CD4-positive, alpha-beta T cell (primary cell): ENCODE measurements at places on chromosomes 6 and 20.
A peak's percentile ranks its signal among the peaks of the same experiment; 100 is the strongest.

DNA sequence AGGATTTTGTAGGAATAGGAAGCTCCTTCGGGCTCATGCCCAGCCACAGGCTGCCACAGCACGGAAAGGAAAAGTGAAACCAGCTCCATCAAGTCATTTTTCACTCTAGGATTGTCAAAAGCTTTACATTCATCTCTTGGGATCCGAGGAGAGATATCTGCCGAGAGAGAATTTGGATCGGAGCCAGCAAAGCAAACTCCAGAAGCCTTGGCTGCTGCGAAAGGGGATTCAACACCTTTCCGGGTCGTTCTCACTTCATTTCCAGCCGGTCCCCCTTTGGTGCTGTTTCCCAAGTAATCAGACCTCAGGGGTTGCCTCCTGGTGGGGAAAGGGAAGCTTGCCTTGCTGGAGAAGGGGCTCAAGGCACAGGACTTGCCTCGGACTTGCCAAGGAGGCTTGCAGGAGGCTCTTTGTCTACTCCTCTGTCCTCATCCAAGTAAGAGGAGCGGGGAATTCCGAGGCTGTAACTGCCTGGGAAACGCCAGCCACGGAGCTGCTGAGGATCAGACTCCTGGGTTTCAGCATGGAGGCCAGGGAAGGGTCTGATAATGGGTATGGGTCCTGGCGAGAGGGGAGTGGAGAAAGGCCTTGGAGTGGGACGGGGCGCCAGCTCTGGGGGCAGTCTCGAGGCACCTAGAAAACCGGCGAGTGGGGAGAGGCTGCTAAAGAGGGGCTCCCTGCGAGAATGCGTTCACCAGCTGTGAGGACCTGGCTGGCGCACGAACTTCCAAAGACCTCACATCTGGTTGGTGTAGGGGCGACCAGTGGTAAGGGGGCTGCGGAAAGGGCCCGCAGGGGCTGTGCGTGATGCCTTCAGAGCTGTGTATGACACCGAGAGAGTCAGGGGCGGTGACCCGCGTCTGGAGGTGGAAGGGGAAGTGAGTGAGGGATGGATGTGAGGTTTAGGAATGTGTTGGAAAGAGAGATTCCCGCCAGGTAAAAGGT, 702 bp downstream of the ETV7 start:
- H3K4me1 ChIP-seq, result peaks cover 25% of the 10 kb centered on the region
- DNase-seq, result no peak
- H3K4me3 ChIP-seq, result peak overlapping the region; percentile 87
- peaks cover 8% of the 10 kb centered on the region for H3K27me3 ChIP-seq

DNA sequence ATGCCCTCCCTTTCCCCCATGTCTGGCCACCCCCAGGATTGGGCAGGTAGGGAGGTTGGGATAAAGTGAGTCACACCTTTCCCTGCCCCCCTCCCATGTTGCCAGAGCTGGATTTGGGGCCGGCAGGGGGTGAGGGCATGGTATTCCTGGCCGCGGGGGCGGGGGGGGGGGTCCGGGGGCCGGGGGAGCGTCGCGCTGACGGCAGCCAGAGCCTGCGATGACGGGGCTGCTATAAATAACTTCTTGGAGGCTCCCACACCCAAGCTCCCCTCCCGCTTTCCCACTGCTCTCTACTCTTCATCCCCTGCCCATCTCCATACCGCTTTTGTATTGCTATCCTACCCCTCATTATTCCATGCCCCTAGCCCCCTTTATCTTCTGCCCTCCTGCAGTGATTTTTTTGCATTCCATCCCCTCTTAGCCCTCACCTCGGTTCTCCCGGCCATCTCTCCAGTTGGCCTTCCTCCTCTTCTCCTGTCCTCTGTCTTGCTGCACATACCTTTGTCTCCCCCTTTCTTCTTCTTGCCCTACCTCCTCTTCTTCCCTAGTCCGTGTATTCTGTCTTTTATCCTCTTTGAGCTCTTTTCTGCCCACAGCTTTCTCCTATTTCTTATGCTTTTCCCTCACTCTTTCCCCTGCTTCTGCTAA, 13.8 kb downstream of the SYNGAP1 start:
- no peaks in the 10 kb centered on the region for H3K27me3 ChIP-seq
- DNase-seq, result no peak
- H3K4me3 ChIP-seq, result no peak overlapping the region
- H3K27ac ChIP-seq, result no peak overlapping the region
- H3K36me3 ChIP-seq, result peaks cover 42% of the 10 kb centered on the region

DNA sequence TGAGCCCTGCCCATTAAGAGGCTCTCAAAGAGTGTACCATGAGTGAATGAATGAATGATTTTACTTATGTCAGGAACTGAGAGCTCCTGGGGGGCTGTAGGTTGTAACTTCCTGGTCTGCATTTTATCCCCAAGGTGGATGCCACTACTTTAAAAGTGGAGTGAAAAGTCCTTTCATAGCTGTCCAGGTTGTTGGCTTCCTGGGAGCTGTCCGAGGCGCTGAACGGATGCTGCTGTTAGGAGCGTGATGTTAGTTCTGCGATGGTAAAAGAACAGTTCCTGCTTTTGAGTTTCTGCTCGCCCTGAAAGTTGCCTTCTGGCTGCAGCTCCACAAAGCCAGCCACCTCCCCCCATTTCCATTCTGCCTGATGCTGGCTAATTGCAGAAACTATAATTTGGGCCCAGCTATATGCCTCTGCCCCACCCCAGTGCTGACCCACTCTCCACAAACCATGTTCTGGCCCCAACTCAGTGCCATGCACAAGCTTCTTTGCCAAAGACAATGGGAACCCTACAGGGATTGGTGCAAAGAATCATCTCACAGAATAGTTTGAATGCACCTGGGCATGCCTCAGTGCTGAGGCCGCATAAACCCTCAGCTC, 330.9 kb upstream of the CDH4 start:
- no peaks in the 10 kb centered on the region for H3K27me3 ChIP-seq
- no peak for DNase-seq
- no peak overlapping the region for H3K4me3 ChIP-seq
- no peak overlapping the region for H3K27ac ChIP-seq

DNA sequence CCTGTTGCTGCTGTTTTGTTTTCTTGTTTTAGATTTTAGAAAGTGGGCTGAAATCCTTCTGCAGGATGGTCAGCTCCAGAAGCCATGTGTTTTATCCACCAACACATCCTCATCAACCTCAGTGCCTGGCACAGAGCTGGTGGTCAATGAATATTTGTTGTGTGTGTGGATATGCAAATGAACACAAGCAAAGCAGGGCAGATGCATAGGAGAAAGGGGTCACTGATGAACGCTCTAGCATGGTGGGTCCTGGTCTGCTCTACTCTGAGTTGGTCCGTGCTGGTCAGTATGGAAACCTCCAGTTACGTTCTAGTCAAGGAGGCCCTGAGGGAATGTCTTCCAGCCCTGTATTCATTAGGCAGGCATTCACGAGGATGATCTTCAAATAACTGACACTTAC, 682.5 kb downstream of the QKI start:
- DNase-seq, result no peak
- H3K27me3 ChIP-seq, result no peaks in the 10 kb centered on the region
- no peaks in the 10 kb centered on the region for H3K4me1 ChIP-seq

DNA sequence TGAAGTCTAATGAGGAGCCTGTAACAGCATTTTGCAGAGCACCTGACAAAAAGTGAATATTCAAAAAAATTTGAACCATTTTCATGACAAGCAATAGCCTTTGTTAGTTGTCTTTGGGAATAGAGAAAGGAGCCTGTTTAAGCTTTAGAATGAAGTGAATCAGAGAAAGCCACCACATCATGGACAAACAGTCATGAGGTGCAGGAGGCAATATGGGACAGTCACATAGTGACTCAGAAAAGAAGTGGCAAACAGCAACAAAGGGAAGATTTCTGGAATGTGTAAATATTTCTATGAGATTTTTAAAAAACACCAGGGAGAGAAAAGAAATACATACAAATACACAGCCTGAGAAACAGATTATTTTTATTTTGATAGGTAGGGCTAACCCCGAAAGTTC, 6.6 kb downstream of the KLHL31 start:
- no peaks in the 10 kb centered on the region for H3K27me3 ChIP-seq
- no peaks in the 10 kb centered on the region for H3K36me3 ChIP-seq
- H3K4me3 ChIP-seq, result no peak overlapping the region
- DNase-seq, result no peak
- H3K4me1 ChIP-seq, result no peaks in the 10 kb centered on the region

DNA sequence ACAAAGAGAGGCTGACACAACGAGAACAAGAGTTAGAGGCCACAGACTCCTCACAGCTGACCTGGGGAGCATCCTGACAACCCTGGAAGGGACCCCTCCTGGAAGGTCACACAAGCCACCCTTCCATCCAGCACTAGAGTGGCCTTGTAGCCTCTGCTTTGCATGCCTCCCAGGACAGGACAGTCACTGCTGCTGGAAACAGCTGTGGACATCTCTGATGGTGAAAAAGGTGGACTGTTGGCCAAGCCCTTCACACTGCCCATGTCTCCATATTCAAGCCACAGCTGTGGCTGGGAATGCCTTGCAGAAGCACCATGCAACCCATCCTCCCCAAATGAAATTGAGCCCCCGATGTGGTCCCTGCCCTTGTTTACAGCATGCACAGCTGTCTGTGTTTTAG, 102.1 kb upstream of the SRSF6 start:
- DNase-seq, result no peak
- no peaks in the 10 kb centered on the region for H3K27me3 ChIP-seq
- no peak overlapping the region for H3K4me3 ChIP-seq
- H3K27ac ChIP-seq, result no peak overlapping the region
- H3K36me3 ChIP-seq, result no peaks in the 10 kb centered on the region
- no peaks in the 10 kb centered on the region for H3K4me1 ChIP-seq

DNA sequence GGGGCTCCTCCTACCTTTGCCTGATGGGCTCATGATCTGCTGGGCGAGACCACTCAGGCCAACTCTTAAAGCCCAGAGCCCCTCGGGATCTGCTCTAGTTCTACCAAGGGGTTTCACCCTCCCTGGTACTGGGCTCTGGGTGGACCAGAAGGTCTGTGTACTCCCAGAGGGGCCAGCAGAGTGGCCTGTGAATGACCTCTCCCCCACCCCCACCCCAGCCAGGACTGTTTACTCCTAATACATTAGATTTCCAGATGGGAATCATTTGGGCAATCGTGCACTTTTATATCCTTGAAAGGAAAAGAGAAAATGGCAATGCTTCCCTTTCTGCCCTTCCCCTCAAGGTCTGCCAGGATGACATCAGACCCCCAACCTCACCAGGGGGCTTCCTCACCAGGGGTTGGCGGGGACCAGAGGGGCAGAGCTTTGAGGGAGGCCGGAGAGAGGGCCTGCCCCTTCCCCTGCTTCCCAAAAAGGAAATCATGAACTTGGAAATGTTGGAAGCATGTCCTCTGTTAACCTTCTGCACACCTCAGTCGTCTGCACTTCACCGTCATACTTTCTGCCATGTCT, 37.1 kb upstream of the PMEPA1 start:
- peaks cover 11% of the 10 kb centered on the region for H3K4me1 ChIP-seq
- DNase-seq, result no peak
- H3K36me3 ChIP-seq, result no peaks in the 10 kb centered on the region
- peaks cover 12% of the 10 kb centered on the region for H3K27me3 ChIP-seq

DNA sequence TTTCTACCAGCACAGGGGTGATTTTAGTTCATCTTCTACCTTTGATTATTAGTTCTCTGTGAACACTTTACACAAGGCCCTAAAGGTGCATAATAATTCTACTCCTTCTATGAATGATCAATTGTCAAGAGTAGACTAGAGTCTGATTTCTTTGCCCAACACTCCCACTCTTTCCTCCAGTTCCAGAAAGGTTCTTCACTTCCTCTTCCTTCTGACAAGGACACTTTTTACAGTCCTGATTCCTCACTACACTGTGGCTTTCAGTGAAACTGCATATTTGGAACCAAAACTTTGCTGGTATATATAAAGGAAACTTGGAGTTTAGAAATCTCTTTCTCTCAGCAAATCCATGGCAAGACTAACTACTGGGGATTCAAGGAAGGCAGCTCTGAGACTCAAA, 10.6 kb upstream of the RSPO3 start:
- DNase-seq, result no peak
- no peaks in the 10 kb centered on the region for H3K4me1 ChIP-seq
- no peak overlapping the region for H3K4me3 ChIP-seq
- H3K27me3 ChIP-seq, result no peaks in the 10 kb centered on the region
- H3K27ac ChIP-seq, result no peak overlapping the region

- no peak overlapping the region for H3K4me3 ChIP-seq
- no peaks in the 10 kb centered on the region for H3K36me3 ChIP-seq
- no peaks in the 10 kb centered on the region for H3K4me1 ChIP-seq
- H3K27ac ChIP-seq, result no peak overlapping the region
- DNase-seq, result no peak
Measured at GRCh38 chr20:9500121-9500520, 14.3 kb upstream of the LAMP5 start.

DNA sequence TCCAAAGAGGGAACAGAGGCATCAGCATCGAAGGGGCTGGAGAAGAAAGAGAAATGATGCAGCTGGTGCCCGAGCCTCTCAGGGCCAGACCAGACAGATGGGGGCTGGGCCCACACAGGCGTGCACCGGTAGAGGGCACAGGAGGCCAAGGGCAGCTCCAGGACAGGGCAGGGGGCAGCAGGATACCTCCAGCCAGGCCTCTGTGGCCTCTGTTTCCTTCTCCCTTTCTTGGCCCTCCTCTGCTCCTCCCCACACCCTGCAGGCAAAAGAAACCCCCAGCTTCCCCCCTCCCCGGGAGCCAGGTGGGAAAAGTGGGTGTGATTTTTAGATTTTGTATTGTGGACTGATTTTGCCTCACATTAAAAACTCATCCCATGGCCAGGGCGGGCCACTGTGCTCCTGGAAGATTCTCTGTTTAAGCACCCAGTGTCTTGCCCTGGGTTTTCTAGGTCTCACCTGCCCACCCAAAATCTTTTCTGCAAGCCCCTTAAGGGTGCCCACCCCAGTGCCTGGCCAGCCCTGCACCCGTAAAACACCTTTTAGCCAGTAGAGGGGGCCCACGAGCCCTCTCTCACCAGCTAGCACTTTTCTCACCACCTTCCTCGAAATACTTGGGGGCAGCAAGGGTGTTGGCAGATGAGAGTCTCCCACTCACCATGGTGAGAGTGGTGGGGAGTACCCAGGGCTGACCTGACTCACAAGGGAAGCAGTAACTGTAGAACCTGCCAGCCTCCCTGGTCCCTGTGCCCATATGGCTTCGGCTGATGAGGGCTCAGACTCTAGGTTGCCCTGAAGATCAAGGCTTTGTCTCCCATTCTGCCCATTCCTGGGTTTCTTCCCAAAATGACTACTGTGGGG, 35.7 kb upstream of the ID1 start:
- H3K4me1 ChIP-seq, result peaks cover 32% of the 10 kb centered on the region
- H3K36me3 ChIP-seq, result peaks cover 27% of the 10 kb centered on the region
- H3K27me3 ChIP-seq, result no peaks in the 10 kb centered on the region
- H3K27ac ChIP-seq, result no peak overlapping the region
- DNase-seq, result peak; percentile 68

DNA sequence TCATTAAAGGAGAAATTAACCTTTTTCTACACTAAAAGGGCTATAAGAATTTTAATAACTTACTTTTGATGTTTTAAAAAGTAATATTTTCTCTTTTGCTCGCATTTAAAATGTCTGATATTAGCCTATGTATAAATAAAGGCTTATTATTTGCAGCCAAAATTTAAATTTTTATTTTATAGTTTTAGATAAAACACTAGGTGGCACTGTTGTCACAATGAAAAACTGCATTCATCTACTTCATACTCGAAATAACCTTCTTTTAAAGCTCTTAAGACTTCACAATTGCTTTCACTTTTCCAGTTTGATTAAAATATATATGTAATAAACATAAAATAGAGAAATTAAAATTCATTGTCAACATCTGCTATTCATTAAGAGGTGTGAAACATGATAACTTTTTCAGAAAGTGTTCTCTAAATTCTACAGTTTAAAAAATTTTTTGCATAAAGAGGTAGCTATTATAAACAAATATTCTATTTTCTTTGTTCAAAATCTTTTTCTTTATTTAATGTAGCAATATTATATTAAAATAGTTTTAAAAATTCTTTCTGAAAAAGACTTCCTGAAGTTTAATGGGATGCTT, 78.8 kb upstream of the DEFB112 start:
- H3K4me1 ChIP-seq, result no peaks in the 10 kb centered on the region
- no peaks in the 10 kb centered on the region for H3K36me3 ChIP-seq
- no peak overlapping the region for H3K27ac ChIP-seq
- no peak for DNase-seq
- no peaks in the 10 kb centered on the region for H3K27me3 ChIP-seq
- H3K4me3 ChIP-seq, result no peak overlapping the region
